Fibroblast of villous mesenchyme (primary cell): ENCODE measurements at places on chromosomes 3 and 15.
A peak's percentile ranks its signal among the peaks of the same experiment; 100 is the strongest.

GRCh38 chr15:85539491-85539890 is 159.1 kb downstream of the AKAP13 start:
- DNase-seq: no peak

GRCh38 chr3:172061724-172062184 is 22.4 kb downstream of the FNDC3B start:
- peak; percentile 63 for DNase-seq

- no peak for DNase-seq
Measured at GRCh38 chr3:20787005-20787404, 601.0 kb upstream of the SGO1 start.

DNA sequence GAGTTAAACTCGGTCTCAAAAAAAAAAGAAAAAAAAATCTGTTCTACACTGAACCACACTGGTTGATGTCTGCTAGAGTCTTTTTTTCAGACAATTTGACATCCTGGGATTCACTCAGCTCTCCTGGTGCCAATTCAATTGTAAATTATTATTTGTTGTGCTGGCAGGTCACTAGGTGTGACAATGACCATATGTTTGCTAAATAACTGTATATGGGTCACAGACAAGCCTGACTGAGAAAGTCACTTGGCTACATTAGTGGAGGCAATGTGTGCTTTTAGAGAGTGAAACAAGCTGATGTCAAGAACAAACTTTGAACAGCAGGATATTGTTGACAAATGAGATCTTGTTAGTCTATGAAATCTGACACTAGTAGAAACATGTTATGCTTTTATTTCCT is 1379.1 kb downstream of the ZPLD1 start:
- no peak for DNase-seq

DNA sequence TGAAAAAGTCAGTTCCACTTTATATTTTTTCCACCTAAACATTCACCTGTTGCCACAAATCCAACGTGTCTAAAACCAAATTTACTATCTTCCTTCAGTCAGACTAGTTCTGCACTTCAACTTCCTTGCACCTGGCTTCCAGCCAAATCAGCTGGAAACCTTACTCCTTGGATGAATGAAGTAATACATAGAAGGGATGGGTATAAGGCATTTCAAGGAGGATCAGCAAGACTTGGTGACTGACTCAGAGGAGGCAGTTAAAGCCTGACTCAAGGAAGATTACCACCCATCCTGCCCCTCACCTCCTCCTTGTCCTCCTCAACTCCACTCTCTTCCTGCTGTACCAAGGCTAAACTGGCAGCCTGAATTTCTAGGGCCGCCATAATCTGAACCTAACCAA is 37.1 kb downstream of the QTRT2 start:
- DNase-seq: peak; percentile 47

DNA sequence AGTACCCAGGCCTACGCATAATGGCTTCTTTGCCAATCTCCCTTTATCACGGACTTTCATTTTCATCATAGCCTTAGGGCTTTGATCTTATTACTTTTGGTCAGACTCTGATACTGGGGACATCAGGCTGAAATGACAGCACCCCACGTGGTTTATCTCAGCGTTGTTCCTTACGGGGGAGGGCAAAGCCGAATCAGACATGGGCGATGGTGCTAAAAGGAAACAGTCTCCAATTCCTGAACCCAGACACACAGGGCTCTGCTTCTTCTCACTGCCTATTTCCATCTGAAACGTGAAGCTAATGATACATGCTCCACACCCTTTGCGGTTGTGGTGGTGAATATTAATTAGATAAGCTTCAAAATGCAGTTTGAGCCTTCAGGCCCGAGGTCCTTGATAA is 59.4 kb upstream of the CD47 start:
- DNase-seq: no peak

GRCh38 chr15:74631408-74631807 is 15.8 kb downstream of the CLK3 start:
- DNase-seq: no peak

- DNase-seq: no peak
Measured at GRCh38 chr3:50633230-50633790, 16.4 kb downstream of the MAPKAPK3 start.

GRCh38 chr3:126551121-126551838 is 7.5 kb downstream of the C3orf22 start:
- DNase-seq: no peak

- peak; percentile 84 for DNase-seq
Measured at GRCh38 chr15:58931987-58932588, 1.4 kb downstream of the SLTM start.

- DNase-seq: peak; percentile 27
Measured at GRCh38 chr3:128488636-128488990, 4.4 kb downstream of the GATA2 start.

DNA sequence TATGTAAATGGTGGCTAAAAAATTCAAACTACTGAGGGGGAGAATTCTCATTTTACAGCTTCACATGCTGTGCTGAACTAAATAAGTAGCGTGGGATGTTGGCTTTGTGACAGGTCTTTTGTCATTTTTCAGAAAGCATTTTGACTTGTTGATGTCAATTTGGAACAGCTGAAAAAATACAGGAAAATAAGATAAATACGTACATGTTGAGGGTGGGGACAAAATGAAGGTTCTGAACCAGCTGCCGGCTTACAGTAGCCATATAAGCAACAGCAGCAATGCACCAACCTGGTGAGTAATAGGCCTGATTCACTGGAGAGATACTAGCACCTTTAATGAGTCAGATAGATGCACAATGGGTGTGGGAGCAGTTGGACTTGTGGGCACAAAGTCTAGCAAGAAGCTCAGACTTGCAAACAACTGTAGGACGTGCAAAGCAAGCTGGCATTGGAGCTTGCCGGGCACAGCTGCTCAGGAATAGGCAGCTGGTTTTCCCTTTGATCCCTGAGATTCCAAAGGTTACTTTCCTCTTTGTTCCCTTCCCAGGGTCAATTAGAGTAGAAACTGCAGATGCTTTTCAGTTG is 12.9 kb downstream of the B3GNT5 start:
- DNase-seq: peak; percentile 74

DNA sequence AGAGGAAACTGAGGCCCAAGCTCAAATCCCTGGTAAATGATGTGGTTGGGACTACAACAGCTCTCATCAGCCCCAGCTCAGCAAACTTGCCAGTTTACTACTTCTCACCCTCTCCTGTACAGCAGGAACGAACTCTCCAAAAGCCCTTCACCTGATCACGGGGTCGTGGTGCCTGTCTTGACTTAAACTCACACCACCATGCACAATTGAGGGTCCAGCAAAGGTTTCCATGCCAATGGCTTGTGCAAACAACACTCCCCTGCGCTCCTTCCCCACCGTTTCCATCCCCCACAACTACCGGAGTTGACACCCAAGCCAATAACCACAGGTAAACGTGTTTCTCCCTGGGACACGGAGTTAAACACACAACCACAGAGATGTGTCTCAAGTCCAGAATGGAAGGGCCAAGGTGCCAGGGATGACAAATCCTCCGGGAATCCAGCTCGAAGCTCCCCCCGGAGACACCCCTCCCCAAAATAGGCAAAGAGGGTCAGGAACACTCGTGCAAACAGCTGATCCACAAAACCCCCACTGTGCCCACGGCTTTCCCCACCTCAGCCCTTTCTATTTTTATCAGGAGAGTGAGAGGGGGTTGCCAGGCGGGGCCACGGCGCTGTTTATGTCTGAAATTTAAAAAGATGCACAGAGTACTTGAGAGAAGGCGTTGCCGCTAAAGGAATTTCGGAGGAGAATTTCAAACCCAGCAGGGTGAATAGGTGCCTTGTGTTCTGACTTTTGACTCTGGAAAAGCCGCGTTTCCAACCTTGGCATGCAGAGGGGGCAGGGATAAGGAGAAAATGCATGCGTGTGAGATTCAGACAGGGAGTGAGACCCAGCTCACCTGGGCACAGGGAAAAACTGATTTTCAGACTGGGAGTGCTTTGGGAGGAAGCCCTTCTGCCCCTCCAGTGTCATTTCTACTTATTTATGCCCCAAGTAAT is 10.6 kb upstream of the ACAN start:
- DNase-seq: no peak

DNA sequence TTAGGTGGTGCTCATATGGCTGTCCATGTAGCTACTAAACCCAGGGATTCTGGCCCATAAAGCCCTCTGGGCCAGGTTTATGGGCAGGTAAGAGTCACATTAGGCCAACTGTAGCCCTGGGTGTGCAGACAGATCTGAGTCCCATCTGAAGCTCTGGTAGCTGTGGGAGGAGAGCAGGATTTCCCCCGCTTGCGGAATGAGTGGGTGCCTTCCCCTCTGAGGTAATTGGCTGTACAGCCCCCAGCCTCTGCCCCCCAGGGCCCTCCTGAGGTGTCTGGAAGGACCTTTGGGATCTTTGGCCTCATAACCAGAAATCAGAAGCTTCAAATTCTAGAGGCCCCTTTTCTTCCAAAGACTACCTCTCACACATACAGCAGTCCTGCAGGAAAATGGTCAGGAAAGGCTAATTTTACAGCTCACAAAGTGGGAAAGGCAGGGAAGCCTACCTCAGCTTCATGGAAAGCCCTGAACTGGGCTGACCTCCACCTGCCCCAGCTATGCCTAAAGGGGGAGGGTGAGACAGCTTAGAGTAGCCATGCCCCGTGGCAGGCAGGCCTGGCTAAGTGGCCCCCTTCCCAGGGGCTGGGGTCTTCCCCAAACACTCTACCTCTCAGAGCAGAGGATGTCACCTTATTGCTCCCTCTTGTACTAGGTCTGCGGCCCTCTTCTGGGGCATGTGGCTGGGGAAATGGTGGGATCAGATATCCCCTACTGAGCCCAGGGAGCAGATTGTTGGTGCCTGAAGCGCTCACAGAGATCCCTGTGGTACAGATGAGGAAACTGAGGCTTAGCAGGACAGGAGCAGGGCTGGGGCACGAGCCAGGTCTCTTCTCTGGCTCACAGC is 16.8 kb downstream of the HEMK1 start:
- no peak for DNase-seq

DNA sequence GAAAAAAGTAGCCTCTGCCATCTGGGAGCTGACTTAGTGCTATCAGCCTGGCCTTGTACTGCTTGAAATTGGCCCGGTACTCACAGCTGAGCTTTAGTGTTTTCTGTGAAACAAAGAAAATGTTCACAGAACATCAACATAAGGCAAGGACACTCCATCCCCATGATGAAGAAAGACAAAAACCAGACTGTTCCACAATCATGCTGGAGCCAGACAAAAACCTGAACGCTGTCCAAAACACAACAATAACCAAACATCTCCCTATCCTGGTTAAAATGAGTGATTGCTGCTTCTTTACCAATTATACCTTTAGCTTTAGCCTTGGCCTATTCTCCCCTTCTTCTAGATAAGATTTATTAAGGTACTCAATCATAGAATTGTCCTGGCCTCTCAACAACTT is 153.9 kb downstream of the CPNE4 start:
- DNase-seq: no peak

DNA sequence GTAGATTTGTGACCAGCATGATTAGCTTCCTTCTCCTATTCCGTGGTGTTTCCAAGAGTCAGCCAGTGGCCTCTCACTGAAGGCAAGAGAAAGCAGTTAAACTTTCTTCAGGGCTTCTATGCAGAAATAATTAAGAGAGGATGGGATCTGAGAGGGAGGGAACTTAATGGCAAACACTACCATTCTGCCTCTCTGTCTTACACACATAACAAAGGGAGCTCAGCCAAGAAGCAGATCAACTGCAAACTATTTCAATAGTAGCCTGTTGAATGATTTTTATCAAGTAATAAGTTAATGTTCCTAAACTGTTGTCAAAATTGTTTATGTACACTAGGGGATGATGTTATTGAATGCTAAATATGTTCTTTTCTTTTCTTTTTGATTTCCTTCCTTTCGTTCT is 11.8 kb downstream of the OXSR1 start:
- peak; percentile 14 for DNase-seq

GRCh38 chr15:32966512-32966911 is 228.0 kb downstream of the FMN1 start:
- DNase-seq: no peak

DNA sequence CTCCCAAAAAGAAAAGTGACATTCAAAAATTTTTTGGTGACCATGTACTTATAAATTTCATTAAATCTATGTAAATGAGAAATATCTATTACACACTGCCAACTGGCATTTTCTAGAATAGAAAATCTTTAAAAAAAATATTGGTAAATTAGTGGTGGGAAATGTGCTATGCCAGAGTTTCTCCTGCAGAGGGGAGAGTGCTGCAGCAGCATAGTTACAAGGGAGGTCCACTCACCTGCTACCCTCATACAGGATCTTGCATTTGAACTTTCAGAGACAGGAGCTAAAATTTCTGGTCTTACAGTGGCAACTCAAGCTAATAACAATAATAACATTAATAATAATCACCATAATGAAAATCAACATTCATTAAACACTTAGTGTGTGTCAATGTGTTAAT is 459.6 kb downstream of the NSUN3 start:
- DNase-seq: no peak

DNA sequence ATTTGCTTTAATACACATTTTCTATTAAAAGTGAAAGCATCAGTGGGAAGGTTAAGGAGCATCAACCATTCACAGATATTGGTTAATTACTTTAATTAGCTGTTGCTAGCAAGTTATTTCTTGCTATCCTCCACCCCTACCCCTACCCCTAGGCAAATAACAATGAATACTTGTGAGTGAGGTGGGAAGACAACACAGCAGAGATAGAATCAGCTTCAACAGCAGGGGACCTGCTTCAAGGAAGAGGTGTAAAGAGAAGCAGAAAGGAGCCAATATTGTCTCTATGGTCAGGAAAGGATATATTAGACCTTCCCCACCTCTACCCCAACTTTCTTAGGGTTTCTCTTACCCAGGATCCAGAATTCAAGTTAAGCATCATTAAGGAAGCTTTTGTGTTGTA is 149.4 kb downstream of the SNRK start:
- DNase-seq: no peak

DNA sequence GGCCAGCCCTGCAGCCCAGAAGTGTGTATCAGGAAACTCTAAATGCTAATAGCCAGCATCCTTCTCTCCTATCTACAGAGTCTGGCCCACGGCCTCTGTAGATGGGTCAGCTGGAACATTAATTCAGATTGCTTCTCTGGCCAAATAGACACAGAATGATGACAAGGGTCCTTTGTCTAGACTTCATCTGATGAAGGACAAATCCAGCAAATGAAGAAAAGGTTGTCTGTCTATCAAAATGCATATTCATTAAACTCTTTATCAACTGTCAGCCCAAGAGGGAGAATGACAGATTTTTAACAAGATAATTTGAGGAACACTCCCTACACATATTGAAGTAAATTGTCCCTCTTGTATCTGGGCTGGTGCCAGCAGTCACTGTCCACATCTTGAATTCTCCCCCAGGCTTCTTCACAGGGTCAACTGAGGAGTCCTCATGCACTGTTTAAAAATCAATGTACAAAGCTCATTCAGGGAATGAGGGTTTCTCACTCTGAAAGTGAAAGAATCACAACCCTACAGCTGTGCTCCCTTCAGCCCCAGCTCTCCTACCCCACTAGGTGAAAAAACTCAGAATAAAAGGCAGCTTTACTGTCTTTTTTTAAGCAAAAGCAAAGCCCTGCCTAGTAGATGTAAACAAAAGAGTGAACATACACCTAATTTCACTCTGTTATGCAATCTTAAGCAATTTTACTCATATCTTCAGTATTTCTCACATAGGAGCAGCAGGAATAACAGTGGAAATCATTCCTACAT is 507.7 kb downstream of the IGSF11 start:
- no peak for DNase-seq

GRCh38 chr15:101359365-101359947 is 64.4 kb upstream of the SNRPA1 start:
- no peak for DNase-seq

- no peak for DNase-seq
Measured at GRCh38 chr3:7793786-7794185, 707.8 kb upstream of the LMCD1 start.

GRCh38 chr3:59245859-59246501 is 196.2 kb upstream of the CFAP20DC start:
- DNase-seq: peak; percentile 85
